Femur (tissue), 1 donor: ENCODE measurements at places on chromosomes 7 and 10.
A peak's percentile ranks its signal among the peaks of the same experiment; 100 is the strongest.

DNA sequence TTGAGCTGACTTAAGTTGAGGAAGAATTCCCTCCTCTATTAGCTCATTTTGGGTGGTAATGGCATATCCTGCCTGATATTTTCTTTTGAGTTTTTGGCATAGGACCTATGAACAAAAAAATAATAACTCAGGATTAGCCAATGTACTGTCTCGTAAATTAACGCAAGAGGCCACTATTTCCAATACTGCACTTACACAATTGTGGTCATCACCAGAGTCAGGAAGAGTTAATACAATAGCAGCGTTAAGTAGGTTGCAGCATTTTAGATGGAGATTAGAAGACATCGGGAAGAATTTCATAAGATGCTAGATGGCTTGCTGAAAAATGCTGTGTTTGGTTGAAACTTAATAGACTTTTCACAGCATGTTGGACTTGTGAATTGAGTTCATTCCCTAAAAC is 36.4 kb downstream of the ANTXRL start:
- DNase-seq = no peak

- DNase-seq = peak; percentile 17
Observed at GRCh38 chr7:45919993-45920459, 1.0 kb downstream of the IGFBP3 start.

GRCh38 chr7:139095194-139095659 is 14.3 kb downstream of the ZC3HAV1 start:
- peak; percentile 43 for DNase-seq

GRCh38 chr10:92284112-92284704 is 6.7 kb downstream of the CPEB3 start:
- DNase-seq = no peak

DNA sequence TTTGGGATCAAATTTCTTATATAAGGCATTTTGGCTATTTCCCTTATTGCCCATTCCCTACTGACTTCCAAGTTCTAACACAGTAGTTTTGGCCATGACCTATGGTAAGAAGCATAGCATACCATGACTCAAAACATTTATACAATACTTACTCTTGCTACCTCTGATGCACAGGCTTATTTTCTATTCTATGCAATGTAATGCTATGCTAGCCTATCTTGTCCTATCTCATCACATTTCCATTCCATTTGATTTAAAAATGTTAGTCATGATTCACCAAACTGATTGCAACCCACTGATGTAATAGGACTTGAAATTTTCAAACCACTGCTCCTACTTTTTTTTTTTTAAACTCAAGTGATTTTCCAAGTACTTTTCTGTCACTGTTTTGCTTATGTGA is 658.5 kb downstream of the TYW1 start:
- DNase-seq = no peak

DNA sequence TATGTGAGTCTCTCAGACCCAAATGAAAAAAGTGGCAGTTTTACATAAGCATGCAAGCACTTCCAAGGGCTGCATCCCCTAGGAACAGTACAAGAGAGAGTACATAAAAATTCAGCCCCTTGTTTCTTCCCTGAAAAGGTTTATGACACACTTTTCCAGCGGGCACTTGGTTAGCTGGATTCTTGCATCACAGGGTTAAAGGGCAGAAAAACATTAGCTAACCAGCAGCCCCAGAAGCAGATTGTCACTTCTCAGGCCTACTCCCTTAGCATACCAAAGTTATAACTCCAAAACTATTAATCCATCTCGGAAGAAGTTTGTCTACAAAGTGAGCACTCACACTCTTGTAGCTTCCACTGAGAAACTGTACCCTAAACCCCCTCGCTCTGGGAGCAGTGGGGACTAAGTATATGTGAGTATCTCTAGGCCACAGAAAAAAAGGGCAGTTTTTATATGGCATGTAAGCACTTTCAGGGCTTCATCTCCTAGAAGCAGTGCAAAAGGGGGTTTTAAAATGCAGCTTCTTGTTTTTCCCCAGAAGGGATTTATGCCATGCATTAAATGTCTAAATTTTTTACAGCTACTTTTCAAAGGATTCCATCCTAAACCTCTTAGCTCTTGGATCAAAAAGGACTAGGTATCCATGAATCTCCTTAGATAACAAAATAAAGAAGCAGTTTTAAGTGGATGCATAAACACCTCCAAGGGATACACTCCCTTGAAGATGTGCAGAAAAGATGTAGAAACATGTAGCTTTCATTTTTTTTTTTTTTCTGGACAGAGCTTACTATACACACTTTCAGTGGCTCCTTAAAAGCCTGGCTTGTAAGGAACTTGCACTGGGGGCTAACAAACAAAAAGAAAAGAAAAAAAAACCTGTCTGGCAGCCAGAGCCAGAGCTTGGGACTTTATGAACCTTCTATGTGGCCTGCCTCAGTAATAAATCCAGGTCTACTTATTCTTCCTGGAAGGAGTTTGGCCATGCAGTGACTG is 956.7 kb downstream of the CCSER2 start:
- DNase-seq = no peak

- DNase-seq = peak; percentile 15
Observed at GRCh38 chr10:125004571-125005311, 62.8 kb downstream of the ZRANB1 start.

DNA sequence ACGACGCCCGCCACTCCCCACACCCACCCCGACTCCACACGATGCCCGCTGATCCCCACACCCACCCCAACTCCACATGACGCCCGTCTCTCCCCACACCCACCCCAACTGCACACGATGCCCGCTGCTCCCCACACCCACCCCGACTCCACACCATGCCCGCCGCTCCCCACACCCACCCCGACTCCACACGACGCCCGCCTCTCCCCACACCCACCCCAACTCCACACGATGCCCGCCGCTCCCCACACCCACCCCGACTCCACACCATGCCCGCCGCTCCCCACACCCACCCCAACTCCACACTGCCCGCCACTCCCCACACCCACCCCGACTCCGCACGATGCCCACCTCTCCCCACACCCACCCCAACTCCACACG is 317.0 kb downstream of the DNAJB6 start:
- DNase-seq = no peak

DNA sequence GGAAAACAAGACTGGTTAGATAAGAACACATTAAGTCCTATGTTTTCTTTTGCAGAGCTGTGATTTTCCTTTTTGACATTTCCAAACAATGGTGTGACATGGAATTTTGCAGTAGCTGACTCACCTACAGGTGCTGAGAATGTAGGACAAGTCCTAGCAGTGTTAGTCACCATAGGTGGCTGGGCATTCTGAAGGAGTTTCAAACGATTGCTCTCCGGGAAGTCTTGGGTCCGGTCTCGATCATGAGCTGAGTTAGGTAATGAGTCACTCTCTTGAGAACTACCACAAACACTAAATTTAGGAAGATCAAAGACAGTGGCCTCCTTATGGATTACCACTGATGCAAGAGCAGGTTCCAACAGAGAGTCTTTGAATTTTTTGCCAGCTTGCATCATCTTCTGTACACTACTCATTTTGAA is 3.6 kb downstream of the FIGNL1 start:
- DNase-seq = no peak

GRCh38 chr10:54614072-54614471 is 187.0 kb downstream of the PCDH15 start:
- DNase-seq = no peak

- no peak for DNase-seq
Observed at GRCh38 chr10:7000061-7000460, 410.8 kb downstream of the SFMBT2 start.

DNA sequence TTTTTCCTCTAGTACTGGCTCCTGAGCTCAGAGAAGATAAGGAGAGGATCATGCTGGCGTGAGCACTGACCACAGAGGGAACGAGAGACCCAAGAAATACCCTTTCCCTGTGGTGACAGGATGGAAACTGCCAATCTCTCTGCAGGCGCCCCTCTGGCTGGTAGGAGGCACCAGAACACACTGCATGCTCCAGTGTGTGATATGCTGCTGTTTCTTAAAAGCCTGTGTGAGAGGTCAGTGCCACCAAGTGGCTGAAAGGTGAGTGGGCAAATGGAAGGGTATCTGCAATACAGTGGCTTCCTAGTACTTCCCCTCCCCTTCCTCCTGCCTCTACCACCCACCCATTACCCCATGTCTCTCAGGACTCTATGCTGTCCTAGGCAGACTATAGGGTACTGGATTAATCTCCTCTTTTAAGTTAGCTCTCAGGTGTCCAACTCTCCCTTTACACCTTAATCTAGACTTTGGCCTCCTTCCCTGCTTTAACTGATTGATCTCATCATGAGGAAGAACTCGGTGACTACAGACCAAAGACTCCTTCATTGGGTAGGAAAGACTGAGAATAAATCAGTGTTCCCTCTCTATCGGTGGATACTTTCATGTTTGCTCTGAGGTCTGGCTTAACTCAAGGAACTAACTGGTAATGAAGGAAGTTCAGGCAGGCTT is 283.6 kb downstream of the ADRA2A start:
- peak; percentile 28 for DNase-seq

DNA sequence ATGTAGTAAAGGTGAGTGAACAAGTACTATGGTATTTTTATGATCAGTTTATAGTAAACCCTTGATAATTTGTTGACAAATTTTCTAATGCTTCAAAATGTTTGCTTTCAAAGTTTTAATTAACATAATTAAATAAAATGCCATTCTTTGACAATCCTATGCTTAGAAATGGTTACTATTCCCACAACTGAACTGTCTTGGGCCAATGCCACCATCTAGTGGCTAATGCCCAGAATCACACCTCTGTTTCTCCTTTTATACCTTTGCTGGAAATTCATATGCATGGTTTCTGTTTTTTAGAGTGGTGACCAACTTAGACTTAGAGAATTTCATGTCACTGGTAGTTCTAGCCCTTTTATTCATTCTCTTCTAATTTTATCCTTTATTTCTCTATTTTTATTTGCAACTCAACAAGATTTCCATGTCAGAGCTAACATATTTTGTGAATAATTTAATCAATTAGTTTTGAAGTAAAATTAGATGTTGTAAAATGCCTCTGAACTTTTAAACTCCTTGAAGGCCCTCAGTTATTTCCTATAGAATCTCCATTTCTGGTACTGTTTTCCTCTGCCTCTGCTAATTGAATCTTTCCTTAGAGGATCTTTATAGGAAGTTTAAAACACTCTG is 31.1 kb downstream of the PCGF5 start:
- DNase-seq = peak; percentile 59

DNA sequence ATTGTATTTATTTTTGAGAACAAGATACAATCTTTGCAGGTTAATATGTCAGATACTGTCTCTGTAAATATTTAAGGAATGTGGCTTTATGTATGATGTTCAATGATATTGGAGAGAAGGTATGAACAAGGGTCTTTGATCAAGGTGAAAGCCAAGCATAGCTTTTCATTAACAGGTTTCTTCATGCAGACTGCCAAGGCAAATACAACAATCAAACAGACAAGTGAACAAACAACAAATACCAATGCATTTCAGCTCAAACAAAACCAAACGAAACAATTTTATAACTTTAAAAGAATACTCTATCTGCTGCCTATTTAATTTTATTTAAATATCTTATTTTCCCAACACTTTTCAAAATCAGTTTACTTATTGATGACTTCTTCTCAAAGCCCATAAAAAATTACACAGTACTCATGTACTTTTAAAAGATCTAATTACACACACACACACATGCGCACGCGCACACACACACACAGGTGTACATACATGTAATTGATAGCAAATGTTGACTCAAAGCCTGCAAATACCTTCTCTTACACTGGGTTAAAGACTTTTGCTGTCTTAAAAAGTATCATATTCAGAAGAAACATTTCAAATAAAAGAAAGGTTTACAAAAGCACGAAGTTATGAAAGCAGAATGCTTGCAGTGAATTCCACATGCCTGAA is 201.1 kb upstream of the CCDC6 start:
- no peak for DNase-seq

DNA sequence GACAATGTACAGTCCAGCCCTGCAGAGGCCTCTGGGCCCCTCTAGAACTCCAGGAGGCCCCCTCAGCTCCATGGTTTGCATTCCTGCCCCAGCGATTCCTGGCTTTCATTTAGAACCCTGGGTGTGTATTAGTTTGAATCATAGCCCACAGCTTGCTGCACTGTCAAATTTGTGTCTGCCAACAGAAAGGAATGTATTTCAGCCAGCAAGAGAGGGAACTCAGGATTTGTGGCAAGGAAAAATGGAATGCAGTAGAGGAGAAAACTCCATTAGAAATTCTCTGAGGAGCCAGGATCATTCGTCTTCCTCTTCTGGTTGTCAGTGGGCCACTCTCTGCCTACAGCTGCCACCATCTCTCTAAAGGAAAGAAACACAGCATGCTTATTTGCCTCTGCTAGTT is 27.9 kb upstream of the WDR11 start:
- DNase-seq = no peak

- peak; percentile 62 for DNase-seq
Observed at GRCh38 chr10:103696411-103697145, 158.8 kb downstream of the SH3PXD2A start.

DNA sequence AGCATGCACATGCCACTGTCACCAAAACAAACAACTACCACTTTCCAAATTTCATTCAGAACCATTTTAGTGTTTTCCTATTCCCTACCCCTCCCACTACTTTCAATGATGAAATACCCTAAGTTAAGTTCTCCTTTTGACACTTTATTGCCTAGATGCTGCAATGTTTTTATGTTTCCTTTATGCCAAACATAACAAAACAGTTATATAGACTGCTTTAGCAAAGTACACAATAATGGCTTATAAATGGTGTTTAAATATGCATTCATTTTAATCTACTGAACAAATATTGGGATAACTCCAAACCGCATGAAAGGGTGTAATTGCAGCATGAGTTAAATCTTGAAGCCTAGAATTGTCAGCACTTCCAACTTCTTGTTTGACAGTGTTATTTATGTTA is 69.2 kb downstream of the PHYHIPL start:
- DNase-seq = no peak

DNA sequence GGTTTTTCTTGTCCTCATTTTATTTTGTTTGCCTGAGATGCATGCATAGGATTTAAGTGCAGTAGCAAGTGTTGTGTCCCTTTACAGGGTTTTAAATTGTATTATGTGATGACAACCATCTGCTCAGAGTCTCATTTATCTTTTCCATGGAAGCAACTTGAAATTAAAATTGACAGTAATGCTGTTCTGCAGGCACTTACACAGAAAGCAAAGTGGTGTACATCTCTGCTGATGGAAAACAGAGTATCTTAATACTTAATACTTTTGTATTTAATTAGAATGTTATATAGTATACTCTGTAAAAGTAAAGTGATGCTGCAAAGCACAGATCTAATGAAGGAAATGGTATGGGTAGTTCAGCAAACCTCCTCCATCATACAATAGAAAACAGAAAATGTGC is 482.9 kb downstream of the POM121L12 start:
- no peak for DNase-seq

- DNase-seq = no peak
Observed at GRCh38 chr7:139330333-139331030, 10.7 kb upstream of the FMC1 start.
